ENCODE measurements at places on chromosomes 2 and 18. TPM values are rescaled to one million over a fixed set of nuclear protein-coding genes. Genes with fewer than 3 reads are reported as not detected.

MDH1B gene
- 0.57 TPM for total RNA-seq

NRP2 gene
- 80.8 TPM for total RNA-seq

ALLC gene
- total RNA-seq = not detected

MROH2A gene
- total RNA-seq = not detected

SCYGR8 gene
- total RNA-seq = not detected

AQP12A gene
- total RNA-seq = not detected

DNA sequence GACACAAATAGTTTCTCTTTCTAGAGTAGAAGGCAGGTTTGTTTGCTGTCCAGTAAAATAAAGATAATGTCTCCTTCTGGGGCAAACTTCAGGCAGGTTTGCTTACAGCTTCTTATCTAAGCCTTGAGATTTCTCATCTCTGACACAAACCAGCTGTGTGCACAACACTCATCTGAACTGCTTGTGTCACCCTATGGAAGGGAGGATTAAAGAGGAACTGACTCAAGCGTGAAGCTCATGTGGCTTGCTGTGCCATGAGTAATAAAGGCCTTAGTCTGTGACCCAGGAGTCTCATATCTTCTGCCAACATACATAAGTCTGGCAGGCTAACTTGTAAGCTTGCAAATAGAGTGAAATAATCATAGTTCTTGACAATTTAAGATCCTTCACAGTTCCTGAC lies 24.2 kb upstream of the CPO start:
- DNase-seq = no peak

DNA sequence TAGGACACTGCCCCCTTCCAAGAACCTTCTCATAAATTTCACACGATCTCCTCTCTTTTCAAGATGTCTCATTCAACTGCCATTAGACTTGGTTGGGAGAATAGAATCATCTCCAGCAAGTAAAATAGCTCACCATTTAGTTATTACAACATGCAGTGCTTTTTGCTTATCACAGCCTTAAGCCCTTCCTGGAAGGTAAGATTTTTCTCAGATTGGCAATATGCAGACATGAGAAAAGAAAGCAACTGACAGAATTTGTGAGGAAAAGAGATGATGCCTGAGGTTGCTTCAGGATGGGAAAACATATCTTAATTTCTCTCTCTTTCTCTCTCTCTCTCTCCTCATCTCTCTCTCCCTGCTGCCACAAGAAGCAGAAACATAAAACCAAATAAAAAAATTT lies 855.1 kb upstream of the ACVR2A start:
- DNase-seq = no peak

- no peak for DNase-seq
Measured at GRCh38 chr2:11949732-11950523, 203.5 kb downstream of the LPIN1 start.

- no peak for DNase-seq
Measured at GRCh38 chr2:15943378-15944280, 3.3 kb downstream of the MYCN start.

DNA sequence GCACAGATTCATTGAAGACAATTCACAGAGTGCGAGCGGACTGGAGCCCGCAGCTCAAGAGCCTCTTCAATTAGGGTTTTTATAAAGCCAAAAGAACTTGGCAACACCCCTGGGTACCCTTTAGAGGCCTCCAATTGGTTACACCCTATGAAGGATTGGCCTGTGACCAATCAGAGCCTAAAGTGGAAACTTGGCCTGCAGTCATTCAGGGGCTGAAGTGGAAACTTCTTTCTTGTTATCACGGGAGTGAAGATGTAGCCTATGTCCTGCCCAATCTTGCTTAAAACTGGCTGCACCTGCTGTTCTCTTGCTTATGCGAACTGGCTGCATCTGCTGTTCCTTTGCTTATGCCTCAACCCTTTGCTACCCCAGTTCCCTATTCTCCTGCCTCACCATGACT lies 1.8 kb upstream of the HJURP start:
- no peak for DNase-seq

DNA sequence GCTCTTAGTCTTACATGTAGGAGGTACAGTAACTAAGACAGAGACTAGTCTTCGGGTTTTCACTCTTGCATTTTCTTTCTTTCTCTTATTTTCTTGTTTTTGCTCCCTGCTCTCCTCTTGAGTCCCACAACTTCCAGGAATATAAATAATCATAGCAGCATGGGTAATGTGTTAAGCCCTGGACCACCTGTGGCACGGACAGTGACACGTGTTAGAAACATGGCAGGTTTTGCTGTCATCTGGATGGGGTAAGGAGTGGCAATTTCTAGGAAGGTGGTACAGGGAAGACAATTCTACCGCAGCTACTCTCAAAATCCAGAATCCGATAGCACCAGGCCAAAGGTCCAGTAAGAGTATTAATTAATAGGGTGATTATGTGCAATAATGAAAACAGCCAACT lies 237.5 kb upstream of the FAM98A start:
- no peak for DNase-seq
